Stimulated activated CD4-positive, alpha-beta T cell treated with anti-CD3 and anti-CD28 coated beads, Interleukin-4, amount 100 ng/mL, for 4 hours (primary cell): ENCODE measurements at places on chromosomes 12 and 14.

- DNase-seq: no peak
Measured at GRCh38 chr14:93941293-93941910, 14.3 kb downstream of the FAM181A start.

DNA sequence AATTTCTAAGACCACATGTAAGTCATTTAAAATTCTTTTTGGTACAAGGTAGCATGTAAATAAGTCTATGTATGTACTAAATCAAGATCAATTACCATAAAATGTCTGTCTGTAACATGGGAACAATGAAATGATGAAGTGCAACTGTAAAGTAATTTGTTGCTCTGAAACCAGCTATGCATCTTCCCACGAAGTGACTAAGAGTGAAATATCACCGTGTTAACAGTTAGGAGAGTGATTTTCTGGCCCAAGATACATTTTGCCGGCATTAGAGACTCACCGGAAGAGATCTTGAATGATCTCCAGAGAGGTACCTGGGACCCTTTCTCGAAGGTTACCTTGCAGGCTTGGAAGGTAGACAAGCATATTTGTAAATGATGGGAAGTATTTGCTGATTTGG lies 105.8 kb downstream of the SAMD4A start:
- no peak for DNase-seq

DNA sequence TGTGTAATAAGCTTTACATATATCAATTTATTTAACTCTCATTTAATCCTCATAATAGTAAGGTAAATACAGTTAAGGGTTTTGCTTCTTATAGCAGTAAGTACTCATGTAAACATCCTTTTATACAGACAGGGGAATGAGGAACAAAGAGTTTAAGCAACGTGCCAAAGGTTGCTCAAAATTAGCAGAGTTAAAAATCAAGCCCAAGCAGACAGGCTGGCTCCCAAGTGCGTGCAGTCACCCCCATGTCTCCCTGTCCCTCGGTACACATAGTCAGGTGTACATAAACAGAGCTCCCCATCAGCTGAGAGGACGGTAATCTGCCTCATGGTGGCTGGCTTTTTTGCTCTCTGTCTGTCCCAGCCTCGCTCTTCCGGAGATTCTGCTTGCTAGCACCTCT lies 126.4 kb downstream of the DERA start:
- DNase-seq: no peak

DNA sequence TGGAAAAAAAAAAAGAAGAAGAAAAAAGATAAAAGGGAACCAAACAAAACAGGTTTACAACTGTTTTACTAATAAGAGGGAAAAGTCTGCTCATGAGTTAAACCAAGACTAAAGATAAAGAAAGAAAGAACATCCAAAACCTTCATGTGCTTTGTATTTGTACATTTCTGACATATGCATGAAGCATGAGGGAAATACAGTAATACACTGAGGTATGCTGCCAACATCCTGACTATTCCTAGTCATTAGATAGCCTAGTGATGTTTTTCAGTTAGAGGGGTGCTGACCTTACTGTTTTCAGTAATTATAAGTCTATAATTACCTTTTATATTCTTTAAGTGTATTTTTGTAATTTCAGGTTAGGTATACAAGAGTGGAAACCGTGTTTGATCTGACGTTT lies 793.3 kb downstream of the DIO2 start:
- no peak for DNase-seq

DNA sequence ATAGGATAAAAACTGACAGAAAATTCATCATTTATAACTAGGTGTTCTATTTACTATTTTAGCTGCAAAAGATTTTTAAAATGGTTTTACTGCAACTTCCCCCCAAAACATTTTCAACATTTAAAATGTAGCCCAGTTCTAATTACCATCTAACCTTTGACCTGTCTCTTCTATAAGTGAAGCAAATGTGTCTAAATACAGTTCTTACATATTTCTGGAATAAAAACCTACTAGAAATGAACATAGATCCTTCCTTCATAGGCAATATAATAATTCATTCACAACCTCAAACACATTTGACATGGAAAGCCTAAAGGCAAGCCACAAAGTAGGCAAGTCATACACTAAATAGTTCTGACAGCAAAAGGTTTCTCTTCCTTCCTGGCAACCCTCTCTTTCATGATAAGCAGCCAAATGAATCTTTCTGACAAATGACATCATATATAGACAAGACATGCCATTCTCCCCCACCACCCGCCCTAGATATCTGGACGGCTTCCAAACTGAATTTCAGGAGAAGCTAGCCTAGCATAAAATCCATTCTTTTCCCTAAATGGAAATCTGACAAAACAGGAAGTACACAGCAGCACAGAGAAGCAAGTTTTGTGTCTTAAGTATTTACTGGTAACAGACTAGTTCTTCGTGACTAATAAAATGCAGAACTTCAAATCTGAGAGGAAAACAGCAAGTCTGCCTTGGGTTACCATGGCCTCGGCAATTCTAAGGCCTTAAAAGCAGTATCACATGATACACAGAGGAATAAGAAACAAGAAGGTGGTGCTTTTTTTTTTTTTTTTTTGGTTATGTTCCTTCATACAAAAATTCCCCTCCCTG lies 17.2 kb upstream of the ARID4A start:
- DNase-seq: no peak

DNA sequence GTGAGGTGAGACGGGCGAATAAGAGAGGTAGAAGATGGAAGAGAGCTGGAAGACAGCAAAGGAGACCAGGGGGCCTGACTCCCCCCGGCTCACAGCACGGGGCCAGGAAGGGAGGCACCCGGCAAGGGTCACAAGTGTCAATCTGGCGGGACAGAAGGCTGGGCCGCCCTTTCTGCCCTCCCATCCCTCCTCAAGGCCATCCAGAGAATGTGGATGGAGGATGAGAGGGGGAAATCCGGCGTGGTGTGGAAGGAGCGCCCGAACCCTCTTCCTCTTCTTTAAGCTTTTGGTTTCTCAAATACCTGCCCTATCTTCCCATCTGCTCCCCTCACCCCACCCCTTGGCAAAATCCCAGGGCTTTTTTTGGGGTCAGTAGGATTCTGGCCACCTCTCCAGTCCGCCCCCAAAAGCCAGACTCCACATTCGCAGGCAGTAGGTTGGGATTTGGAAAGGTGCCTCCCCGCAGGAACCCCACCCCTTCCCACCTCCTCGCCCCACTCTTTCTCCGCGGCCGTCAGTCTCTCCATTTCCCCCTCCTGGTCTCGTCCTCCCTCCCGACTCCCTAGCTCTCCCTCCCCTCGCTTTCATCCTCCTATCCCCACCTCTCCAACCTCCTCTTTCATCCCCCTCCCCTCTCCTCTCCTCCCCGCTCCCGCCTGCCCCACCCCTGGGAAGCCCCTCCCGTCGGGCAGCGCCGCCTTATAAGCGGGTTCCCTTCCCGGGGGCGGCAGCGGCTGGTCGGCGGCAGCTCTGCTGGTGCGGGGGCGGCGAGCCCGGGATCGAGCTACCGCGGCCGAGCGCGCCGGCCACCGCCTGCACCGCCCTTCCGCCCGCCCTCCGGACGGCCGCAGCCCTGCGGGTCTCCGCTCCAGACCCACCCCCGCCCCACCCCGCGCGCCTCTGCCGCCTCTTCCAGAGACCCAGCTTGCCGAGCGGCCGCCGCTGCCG lies at the start of gene PTMS:
Gene PTMS, plus strand, starts transcription at position 730 of the 948 bp plus-strand sequence. CDS start 343 bp downstream, outside the sequence.
- DNase-seq: no peak

GRCh38 chr12:484096-484495 lies 24.4 kb downstream of the B4GALNT3 start:
- no peak for DNase-seq

GRCh38 chr12:88958946-88959345 lies 378.7 kb upstream of the KITLG start:
- DNase-seq: no peak

DNA sequence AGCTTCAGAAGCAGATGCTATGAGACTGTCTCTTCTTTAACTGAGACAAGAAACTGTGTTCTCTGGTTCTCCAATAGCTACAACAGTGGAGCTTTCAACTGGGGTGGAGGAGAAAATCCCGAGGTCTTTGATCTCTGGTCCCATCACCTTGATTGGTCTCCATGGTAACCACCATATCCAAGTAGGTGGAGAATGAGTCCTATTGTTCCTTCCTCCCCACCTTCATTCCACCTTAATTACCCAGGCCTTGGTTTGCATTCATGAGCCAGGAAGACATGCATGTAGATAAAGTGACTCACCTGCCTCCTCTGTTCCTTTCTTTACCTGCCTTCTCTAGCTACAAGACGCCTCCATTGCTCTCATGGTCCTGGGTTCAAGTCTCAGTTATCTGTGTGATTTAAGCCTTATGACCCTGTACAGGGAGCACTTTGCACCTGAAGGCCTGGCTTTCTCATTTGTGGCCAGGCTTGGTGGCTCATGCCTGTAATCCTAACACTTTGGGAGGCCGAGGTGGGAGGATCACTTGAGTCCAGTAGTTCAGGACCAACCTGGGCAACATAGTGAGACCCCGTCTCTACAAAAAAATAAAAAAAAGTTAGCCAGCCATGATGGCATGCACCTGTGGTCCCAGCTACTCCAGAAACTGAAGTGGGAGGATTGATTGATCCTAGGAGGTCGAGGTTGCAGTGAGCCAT lies 157.7 kb upstream of the TBX3 start:
- no peak for DNase-seq

GRCh38 chr14:58191763-58192601 lies 8.0 kb upstream of the ACTR10 start:
- DNase-seq: no peak

DNA sequence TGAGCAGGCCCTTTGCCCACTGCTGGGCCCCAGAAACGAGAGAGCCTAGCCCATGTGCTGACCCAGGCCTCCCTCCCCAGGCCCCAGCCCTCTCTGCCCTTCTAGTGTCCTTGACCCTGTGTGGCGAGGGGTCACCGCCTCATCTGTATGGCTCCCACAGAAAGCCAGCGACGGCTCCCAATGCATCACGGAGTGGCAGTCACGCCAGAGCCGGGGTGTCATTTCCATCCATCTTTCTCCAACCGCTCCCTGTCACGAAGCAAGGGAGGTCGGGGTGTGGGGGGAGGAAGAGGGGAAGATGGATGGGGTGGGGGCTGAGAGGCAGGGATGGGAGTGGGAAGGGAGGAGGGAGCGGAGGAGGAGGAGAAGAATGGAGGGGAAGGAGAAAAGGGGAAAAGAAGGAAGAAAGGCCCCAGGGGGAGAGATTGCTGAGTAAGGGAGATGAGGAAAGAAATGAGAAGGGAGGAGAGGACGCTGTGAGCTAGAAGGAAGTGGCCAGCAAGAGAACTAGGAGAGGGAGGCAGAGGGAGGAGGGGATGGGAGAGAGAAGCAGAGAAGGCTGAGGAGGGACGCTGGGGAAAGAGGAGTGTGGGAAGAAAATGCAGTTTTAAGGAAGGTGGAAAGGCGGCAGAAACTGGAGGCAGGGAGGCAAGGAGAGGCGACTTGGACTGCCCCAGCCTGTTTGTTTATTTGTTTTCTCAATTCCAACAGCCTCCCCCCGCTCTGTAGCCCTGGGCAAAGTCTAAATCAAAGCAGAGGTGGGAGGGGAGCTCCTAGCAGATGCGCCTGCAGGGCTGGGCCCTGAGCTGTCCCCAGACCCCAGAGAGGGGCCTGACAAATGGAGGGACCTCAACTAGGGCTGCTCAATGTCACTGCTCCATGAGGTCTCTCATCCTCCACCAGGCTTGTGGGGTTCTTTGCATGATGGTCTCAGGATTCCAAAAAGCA lies 75.5 kb upstream of the LHX5 start:
- DNase-seq: no peak

DNA sequence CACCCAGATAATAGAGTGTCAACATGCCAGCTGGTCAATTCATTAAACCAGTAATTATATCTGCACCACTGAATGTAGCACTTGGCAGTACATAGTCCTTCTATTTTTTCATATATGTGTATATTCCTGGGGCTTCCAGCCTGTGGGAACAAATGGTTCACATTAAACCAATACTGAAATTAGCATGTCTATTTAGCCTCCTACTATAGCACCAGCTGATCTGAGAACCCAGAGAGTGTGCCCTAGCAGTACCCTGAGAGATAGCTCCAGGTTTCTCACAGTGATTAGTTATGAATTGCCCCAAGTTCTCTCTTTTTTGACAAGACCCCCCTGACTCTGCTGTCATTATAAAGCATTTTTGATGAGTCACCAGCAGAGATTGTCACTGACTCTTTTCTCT lies 1097.3 kb upstream of the FLRT2 start:
- no peak for DNase-seq

- DNase-seq: no peak
Measured at GRCh38 chr12:50016501-50017475, 8.5 kb downstream of the RACGAP1 start.

DNA sequence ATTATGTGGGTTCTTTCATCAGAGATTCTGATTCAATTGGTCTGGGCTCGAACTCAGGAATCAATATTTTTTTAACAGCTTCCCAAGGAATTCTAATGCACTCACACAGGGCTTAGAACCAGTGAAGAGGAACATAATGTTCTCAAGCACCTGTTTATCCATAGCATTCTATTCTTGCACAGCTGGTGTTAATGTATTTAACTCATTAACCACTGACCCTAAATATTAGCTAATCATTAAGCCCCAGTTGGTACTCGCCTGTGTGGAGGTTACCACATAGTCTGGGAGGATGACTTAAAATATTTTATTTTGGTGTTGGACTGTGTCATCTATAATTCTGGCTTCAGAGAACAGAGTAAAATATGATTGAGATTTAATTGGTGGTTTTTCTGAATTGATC lies 45.3 kb downstream of the LRP6 start:
- no peak for DNase-seq

DNA sequence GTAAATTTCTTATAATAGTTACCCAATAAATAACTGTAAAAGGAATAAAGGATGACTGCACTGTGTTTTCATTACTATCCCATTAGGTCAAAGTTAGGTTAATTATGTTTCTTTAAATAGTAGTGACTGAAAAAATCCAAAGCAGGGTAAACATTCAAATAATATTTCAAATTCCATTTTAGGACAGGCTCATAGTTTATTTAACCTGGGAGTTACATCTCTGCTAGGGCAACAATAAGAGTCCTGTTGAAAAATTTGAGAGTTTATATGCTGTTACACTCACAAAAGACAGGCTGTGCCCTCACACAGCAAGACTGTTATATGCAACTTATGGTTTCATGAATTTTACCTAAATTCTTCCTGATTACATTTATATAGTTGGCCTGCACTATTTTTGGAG lies 8.0 kb downstream of the ERP27 start:
- DNase-seq: no peak

GRCh38 chr14:61524211-61524806 lies 171.0 kb upstream of the HIF1A start:
- no peak for DNase-seq

DNA sequence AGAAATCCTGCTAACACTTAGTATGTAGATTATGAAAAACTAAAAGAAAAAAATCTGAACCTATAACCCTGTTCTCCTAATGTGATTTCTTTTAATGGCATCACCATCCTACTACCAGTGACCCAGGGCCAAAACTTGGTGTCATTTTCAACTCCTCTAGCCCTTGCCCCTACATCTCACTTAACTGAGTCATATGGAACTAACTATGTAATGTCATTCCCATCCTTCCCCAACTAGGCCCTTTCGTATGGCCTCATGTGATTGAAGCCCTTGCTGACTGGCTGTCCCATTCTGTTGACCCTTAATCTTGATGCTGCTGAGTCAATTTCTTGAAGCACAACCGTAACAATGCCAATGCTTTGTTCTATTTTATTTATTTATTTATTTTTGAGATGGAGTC lies 7.6 kb downstream of the DMAC2L start:
- DNase-seq: no peak
